Suppressor macrophage (primary cell): ENCODE measurements at places on chromosomes 2 and 18.

DNA sequence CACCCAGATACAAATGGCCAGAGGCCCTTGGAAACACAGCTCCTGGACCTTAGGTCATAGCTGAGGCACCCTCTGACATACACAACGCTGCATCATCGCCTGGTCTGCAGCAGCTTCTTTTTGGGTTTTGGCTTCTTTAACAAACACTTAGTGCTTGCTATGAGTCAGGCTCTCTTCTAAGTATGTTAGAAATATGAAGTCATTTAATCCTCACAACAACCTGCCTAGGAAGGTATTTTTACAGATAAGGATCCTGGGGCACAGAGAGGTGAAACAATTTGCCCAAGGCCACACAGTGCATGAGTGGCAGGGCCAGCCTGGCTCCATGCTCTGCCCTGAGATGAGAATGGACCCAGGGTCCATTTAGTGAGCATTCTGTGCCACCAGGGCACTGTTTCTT is 96.6 kb downstream of the TMEM17 start:
- no peak for DNase-seq

- no peak for DNase-seq
Observed at GRCh38 chr2:5352286-5352685, 339.9 kb upstream of the SOX11 start.

GRCh38 chr2:257429-257828 is 6.4 kb downstream of the SH3YL1 start:
- DNase-seq, result no peak

- DNase-seq, result no peak
Observed at GRCh38 chr2:133526530-133527300, 41.5 kb downstream of the NCKAP5 start.

GRCh38 chr2:61770746-61771145 is 83.1 kb downstream of the FAM161A start:
- DNase-seq, result no peak

- DNase-seq, result no peak
Observed at GRCh38 chr18:80213182-80213581, 34.1 kb downstream of the PARD6G start.

- DNase-seq, result no peak
Observed at GRCh38 chr18:64183665-64184064, 34.8 kb upstream of the LINC00305 start.

DNA sequence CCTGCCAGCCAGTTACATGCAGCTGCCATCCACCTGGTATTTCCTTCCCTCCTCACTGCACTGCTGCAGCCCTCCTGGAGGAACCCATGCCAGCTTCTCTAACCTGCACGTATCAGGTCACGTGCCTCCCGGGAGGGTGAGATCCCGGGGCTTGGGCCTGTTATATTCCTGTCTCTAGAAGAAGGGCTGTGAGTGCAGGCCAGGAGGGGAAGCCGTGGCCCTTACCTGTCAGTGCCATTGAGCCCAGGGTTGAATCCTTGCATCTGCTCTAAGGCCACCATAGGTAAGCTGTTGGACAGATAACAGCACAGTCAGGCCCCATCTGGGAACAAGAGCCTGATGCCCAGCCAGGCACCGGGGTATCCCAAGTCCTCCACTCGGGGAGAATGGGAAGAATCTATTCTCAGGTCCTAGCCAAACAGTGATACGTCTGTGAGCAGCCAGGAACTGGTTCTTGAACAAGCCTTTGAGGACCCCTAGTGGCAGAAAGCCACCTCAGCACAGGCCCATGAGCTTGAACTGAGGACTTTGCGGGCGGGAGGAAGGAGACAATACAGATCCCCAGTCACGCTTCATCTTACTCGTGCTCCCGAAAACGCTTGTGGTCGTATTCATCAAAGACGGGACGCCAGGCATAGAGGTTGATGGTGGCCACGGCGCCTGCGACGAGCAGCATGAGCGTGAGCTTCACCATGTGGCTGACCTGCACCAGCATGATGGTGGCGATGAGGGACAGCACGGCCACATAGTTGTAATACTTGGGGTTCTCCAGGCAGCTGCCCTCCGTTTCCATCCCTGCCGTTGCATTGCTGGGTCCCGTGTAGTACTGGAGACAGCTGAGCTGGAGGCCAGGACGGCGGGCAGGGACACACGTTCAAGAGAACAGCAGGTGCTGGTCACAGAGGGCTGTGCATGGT is 34.4 kb downstream of the CENPO start:
- DNase-seq, result peak; percentile 76

GRCh38 chr2:187434342-187434785 is 13.7 kb downstream of the CALCRL start:
- no peak for DNase-seq

DNA sequence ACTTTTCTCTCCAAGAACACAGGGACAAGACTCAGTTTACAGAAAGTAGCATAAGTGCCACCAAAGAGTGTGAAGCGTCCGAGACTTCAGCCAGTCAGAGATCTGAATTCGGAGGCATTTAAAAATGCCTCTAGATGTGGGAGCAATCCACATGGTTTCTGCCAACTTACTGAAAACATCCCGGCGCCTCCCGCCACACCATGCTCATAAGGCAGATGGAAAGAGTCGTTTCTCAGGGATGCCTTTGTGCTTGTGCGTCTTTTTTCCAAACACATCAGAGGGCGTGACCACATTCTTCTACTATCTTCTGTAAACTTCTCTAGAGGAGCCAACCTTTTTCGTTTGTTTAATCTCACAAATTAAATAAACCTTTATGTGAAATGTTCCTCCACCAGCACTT is 88.7 kb downstream of the NRP2 start:
- no peak for DNase-seq

DNA sequence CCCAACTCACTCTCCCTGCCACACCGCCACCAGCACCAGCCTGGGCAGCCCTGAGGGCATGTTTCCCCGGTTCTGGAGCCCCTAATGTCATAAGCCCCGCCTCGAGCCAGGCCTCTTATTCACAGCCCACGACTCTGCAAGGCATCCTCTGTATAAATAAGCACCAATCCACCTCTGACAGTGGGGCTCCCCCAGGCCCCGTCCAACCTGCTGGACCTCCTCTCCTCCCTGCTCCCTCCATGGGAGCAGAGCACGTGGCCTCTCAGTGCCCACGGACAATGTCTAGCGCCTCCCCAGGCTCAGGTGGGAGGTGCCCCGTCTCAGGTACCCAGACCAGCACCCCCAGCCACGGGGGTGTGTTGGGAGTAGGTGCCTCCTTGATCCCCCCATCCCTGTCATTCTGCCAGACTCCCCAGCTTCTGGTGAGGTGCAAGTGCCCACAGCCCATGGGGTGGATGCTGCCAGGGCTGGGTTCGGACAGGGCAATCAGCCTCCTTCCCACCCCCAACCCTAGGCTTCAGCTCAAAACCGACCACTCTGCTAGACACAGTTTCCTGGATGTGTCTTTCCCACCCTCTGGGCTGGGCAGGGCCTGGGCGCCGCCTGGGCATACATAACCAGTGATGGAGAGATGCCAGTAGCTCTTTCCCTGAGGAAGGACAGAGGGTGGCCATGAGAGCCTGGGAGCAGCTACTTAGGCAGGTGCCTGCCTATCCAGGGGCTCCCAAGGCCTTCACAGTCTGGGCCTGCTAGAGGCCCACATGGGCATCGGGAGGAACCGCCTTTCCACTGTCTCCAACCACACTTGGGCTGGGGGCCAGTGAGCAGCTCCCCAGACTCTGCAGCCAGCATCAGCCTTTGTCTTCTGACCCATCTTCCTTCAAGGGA is 1.6 kb upstream of the ADRA2B start:
- no peak for DNase-seq

DNA sequence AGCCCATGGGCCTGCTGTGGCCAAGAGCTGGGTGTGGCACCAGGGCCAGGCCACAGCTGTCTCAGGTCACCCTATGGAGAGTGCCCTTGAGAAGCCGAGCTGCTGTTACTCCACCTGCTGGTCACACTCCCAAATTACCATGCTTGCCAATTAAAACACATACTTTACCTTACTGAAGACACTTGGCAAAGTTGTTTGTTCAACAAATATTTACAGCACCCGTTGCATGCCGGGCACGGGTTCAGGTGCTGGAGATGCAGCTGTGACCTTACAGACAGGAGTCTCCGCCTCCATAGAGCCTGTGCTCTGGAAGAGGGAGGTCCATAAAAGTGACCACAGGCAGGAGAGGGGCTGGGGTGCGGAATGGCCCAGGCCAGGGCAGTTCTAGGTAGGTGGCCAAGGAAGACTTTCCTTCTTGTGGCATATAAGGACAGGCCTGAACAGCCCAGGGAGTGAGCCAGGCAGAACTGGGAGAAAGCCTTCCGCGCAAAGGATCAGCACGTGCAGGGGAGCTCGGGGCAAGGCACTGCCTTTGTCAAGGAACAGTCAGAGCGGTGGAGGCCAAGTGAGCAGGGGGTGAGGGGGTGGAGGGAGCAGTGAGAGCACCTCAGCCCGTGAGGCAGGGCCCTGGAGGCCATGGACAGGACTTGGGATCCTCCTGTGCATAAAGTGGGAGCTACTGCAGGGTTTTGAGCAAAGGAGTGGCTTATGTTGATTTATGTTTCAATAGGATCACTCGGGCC is 23.6 kb upstream of the RBM44 start:
- peak; percentile 61 for DNase-seq

DNA sequence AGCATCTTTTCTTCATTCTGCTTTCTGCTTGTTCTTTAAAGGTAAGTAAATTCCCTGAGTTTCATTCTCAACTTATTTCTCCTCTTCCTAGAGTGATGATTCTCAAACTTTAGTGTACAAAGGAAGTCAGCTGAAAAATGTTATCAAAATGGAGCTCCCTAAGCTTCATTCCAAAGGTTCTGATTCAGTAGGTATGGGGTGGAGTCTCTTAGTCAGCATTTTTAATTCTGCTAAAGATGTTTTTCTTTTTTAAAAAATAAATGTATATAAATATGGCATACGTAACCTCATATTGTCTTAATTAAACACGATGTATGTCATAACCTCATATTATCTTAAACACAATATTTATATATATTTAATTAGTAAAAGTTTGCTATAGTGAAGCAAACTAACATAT is 3.1 kb upstream of the CSRNP3 start:
- no peak for DNase-seq

- no peak for DNase-seq
Observed at GRCh38 chr2:23375448-23375847, 9.5 kb upstream of the KLHL29 start.

- no peak for DNase-seq
Observed at GRCh38 chr18:39748727-39749126, 2183.1 kb upstream of the CELF4 start.

DNA sequence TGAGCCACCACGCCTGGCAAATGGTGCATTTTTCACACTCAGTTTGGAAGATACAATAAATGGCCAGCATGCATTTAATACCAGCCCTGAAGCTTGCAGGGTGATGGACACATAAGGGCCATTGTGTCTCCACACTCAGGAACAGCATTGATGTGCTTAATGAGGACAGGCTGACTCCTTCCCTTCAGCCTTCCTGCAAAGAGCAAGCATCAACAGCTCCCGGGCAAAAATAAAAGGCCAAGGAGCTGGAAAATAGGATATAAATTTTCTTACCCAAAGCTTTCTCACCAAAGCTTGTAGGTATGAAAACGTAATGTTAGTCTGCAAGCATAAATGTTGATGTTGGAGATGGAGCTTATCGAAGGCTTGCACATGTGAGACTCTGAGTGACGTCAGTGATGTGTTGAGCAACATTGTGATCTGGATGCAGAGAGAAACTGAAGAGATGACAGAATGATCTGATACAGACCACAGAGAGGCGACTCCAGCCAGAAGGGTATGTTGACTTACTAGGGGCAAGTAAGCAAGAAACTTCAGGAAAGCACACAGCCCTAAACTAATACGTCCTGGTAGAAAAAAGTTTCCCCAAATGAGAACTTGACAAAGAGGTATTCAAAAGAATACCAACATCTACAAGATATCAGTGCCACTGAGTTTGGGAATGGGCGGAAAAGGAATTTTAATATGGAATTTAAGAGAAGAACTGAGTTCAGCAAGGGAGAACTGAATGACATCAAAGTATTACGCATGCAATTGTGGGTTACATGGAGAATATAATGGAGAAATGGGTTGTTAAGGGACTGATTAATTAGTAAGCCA is 256.5 kb downstream of the TGIF1 start:
- DNase-seq, result peak; percentile 69

DNA sequence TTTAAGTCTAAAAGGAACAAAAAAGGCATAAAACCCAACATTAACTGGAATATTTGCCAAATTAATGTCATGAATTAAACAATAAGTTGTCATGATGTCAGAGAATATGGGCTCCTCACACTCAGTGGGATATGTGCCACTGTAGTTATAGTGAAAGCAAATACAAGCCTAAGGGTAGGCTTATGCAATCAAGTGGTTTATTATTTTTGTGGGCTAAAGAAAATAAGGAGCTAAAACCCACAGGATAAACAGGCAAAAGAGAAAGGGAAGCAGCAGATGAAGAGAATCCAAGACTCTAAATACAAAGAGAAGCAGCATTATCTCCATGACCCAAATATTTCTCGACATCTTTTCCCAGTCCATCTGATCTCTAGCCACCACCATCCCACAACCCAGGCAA is 17.5 kb downstream of the YWHAQ start:
- no peak for DNase-seq

DNA sequence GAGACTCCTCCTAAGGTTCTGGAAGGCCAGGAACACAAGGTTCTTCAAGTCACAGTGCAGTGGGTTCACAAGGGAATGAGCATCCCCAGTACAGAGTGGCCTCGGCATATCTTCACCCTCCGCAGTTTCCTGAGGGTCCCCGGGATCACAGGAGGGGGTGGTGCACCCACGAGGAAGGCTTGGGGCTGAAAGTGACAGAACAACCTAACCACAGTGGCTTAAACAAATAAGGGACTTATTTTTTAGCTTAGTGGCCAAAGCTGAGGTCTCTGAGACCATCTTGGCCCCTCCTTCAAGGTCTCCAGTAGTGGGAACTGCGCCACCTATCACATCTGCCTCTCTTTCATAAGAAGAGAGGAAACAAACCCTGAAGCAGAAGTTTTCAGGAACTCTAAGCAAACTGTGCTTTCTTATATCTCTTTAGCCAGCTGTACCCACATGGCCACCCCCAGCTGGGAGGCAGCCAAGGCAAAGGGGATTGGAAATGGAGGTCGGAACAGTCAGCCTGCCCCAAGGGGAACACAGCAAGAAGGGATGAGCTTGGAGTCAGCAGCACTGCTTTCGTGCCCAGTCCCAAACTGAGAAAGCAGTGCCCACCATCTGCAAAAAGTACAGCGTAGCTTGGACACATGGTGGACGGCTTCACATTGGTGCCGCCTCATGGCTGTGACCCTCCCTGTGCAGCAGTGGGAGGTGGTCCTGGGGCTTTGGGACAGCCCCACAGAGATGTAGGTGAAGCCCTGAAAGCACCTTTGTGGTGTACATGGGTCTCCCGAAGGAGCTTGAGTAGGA is 260.0 kb upstream of the ID2 start:
- DNase-seq, result peak; percentile 31

DNA sequence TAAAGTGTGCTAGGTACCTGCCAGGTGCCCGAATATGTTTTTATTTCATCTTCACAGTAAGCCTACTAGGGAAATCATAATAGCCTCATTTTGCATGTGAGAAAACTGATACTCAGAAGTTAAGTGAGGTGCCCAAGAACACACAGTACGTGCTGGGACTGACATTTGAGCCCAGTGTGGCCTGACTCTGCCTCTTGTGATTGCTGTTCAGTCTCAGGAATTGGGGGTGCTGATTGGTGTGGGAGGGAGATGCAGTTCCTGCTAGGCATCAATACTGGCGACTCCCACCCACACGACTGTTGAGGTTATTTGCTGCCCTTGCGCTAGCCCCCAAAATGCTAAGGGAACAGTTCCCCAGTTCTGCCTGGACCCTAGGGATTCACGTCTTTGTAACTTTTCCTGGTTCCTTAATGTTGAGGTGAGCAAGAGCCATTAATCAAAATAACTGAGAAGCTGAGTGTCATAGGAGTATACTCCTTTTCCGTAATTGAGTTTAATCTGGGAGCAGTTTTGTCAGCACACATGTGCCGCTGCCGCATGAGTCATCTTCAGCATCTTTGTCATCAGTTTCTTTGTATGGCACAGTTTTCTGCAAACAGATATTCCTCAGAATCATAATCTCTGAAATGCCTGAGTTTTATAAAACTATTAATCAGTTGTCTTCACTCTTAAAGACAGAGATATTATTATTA is 120.7 kb downstream of the NCK2 start:
- DNase-seq, result peak; percentile 39
